ENCODE measurements at places on chromosomes 5 and 9.

DNA sequence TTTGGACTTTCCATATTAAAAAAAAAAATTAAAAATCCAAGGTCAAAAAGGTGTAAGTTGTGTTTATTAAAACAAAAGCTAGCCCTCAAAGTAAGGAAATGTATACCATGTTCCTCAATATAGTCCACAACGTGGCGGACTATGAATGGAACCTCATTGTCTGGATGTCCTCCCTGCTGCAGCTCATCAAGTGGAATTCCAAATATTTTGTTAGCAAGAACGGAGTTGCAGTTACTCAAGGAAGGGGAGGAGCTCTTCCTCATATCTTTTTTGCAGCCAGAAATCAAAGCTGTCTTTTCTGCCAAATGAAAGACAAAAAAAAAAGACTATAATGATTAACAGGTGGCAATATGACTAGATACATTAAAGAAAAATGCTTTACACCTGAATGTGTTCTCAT lies 14.0 kb downstream of the FAM13B start:
- DNase-seq: no peak

DNA sequence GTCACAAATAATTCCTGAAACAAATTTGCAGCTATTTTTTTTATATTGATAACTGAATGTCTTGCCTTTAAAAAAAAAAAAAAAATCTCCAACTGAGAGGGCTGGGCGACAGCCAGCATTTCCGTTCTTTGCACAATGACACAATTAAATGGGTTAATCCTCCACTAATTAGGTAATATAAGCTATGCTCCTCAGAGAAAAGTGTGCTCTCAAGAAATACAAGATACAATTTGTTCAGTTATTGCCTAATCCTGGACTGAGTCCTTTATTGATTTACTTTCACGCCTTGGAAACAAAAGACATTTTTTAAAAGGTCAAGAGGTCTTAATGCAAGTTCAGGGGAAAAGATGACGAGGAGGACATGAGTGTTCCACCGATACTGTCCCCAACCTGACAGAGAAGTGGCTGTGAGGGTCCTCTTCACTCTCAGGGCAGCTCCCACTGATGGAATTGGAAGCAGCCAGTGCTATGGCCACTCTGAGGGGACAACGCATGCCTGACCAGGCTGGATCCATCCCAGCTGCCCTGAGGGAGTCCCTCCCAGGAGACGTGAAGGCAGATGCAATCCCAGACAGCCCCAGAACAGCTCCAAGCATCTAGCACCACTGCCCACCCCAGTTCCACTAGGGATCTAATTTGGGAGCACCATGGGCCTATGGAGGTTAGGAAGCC lies 220.7 kb downstream of the GNA14 start:
- peak; percentile 17 for DNase-seq

GRCh38 chr5:132064738-132065331 lies 4.4 kb downstream of the IL3 start:
- DNase-seq: peak; percentile 3

GRCh38 chr5:23208959-23209431 lies 298.4 kb upstream of the PRDM9 start:
- DNase-seq: no peak
